ENCODE measurements at places on chromosomes 13 and 19. TPM values are rescaled to one million over a fixed set of nuclear protein-coding genes. Genes with fewer than 3 reads are reported as not detected.

GRCh38 chr19:43618921-43619261 lies 538 bp downstream of the ZNF428 start:
- DNase-seq = no peak

DNA sequence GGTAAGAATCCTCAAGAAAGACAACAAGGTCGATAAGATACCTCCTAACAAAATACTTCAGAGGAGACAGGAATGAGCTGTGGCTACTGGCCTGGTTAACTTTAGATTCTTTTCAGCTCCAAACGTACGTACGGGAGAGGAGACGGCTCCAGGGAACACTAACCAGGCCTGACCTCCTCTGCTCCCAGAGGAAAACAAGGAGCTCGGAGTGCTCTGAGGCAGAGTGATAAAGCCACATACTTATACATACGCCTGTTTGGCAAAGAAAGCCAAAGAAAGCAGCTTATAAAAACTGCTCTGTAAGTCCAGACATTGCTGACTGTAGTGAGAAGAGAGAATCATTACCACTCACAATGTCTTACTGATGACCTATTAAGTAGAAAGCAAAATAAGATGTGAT lies 263.9 kb downstream of the MZT1 start:
- DNase-seq = no peak

- DNase-seq = no peak
These were observed 73.1 kb downstream of the EPS15L1 start for GRCh38 chr19:16398530-16399249.

DNA sequence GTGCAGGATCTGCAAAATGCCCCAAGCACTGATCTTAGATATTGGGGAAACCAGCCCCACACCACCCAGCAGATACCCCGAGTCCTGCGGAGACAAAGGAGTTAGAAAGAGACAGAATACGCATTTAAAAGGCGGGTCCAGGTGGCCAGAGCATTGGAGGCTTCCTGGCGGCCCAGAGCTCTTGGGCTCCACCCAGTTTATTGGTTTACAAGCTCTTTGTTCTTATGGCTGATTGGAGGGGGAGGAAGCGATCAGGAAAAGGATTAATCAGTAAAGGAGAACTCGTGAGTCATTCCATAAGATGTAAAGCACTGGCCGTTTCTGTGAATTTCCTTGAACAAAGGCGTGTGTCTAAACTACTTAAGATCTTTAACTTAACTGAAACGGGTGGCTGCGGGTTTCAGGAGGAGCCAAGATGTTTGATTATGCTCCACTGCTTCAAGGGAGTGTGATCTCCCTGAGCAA lies 926 bp downstream of the ZNF587 start:
- no peak for DNase-seq

DNA sequence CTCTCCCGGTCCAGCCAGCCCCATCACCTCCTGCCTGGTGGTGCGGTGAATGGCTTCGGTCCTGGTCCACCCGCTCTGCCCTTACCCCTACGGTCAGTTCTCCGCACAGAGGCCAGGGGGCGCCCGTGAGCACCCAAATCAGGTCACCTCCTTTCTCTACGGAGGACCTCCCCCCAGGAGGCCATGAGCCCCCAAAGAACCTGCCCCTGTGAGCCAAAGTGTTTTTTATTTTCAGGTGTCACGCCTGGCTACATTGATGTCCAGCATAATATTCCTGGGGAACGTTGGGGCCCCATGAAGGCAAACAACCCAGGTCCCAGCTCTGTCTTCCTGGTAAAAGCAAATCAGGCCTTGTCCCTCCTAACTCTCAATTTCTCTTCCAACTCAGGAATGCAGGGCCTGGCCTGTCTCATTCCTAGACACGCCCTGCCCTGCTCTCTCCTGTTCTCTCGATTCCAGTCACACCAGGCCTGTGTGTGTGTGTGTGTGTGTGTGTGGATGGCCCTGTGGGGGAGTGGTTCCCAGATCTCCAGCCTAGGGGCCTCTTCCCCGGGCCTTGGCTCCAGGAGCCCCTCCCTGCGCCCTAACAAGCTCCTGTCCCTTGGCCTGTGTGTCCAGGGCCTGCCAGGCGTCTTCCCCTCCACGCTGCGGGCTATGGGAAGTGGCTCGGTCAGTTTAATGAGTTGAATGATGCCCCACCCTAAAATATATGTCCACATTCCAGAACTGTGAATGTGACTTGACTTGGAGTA lies 9.7 kb upstream of the GIPC1 start:
- peak; percentile 76 for DNase-seq

GRCh38 chr13:113051641-113052040 lies 54.0 kb upstream of the F7 start:
- no peak for DNase-seq

DNA sequence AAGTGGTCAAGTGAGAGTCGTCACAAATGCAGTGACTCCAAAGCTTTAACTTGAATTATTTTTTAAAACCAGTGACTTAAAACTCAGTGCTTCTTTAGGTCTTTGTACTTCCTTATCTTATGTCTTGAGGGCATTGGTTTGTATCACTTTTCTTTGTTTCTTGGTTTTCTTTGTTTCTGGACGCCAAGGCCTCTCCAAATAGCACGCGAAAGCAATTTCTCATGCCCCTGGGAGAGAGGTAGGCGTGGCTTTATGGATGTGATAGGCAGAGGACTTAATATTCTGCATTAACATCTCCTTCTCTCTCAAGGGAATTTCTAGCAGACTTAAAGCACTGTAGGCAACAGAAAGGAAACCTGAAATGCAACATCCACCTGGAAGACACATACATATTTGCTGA lies 20.6 kb downstream of the UBE2L5 start:
- no peak for DNase-seq

- no peak for DNase-seq
These were observed 28.7 kb downstream of the CAPN12 start for GRCh38 chr19:38715555-38715954.

DNA sequence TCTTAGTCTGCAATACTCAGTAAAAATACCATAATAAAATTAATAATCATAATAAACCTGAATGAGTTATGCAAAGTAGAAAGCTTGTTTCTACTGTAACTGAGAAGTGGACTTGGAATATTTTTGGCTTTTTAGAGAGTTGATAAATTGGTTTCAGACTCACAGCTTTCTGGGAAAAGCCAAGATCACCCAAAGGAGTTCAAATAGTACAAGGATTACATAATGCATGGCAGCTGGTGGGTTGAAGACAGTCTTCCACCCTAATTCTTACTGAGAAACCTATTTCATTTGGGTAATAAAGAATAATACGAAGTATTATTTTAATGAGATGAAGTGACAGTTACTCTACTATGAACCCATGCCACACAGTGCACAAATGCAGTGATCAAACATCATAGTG lies 139.4 kb upstream of the KLF12 start:
- no peak for DNase-seq

DNA sequence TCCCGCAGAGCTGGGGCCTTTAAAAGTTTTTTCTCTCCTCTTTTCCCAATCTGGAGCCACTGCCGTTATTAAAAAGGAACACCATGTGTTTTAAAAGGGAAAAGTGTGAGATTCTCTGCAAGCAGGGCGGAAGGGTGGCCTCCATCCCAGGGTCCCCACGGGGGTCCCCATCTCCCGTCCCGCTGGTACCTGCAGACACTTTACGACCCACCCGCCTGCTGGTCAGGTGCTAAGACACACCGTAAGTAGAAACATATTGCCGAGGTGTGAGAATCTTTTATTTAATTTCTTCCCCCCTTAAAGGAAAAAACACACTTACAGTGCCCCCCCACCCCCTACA lies 1.8 kb downstream of the CRLF1 start:
- DNase-seq = no peak

- DNase-seq = no peak
These were observed 667 bp downstream of the ZNF878 start for GRCh38 chr19:12052091-12052496.

DNA sequence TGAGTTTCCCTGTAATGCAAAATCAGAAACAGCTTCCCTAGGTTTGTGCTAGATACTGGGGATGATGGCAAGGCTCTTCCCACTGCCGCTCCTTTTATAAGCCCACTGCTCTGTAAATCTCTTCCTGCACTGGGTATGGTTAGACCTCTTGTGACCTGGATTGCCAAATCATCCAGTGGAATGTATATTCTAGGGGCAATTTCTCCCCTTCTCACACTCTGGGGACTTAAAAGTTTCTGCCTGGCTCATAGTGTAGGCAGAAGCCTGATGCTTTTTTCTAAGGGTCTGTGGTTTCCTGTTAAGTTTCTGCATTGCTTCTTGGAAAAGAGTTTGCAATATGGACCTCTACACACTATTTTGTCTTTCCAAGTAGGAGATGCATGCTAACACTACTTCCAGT lies 1582.0 kb upstream of the PCDH20 start:
- no peak for DNase-seq

- no peak for DNase-seq
These were observed 13.8 kb downstream of the FGF21 start for GRCh38 chr19:48768994-48769713.

DNA sequence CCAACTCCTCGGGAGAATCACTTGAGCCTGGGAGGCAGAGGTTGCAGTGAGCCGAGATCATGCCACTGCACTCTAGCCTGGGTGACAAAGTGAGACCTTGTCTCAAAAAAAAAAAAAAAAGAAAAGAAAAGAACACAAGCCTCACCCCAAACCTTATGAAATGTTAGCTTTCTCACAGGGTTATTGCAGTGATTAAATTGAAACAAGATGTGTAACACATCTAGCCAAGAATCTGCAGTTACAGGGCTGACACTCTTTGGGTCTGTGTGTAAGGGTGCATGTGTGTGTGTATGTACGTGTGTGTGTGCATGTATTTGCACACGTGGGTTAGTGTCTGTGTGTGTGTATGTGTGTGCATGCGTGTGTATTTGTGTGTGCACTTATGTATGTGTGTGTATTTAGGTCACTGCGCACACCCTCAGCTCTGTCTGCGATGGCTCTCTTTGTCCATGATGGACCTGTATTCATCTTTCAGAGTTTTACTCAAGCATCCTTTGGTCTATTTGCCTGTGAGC lies 336.3 kb downstream of the UQCRFS1 start:
- no peak for DNase-seq

GRCh38 chr19:15210323-15210781 lies 9.6 kb upstream of the NOTCH3 start:
- peak; percentile 92 for DNase-seq

DNA sequence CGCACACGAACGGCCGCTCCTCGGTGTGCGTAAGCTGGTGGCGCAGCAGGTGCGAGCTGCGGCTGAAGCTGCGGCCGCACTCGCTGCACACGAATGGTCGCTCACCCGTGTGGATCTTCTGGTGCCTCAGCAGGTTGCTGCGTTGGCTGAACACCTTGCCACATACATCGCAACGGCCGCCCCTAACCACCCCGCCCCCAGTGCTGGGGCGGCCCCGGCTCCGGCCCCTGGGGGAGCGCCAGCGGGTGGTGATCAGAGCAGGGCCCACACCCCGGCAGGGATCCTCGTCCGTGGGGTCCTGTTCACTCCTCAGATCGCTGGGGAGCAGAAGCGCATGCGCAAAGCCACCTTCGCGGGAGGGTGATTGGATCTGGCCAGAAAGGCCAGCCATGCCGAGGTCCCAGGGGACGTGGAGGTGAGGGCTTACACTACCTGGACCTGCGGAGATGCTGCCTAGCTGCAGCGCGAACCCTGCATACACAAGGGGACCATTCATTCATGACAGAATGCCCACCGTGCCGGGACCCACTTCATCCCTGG lies 4.7 kb upstream of the UBE2M start:
- no peak for DNase-seq

GRCh38 chr13:49807681-49808080 lies 15.2 kb upstream of the KPNA3 start:
- DNase-seq = no peak

GRCh38 chr13:111411151-111411858 lies 90.9 kb downstream of the TEX29 start:
- no peak for DNase-seq

DNA sequence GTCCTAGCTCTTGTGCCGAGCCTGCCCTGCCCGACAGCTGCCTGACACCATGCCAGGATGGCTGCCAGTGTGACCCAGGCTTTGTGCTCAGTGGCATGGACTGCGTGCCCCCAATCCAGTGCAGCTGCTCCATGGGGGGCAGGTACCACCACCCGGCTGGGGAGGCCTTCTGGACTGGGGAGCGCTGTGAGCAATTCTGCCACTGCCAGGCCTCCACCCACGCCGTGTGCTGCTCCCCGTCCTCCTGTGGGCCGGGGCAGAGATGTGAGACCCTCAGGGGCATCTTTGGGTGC lies 9.4 kb upstream of the FXYD3 start:
- DNase-seq = no peak

GRCh38 chr13:97139691-97140090 lies 82.4 kb upstream of the MBNL2 start:
- no peak for DNase-seq

- DNase-seq = no peak
These were observed 2.9 kb upstream of the DMKN start for GRCh38 chr19:35516310-35516709.

GRCh38 chr13:25097426-25097825 lies 1.5 kb downstream of the PABPC3 start:
- DNase-seq = no peak

DNA sequence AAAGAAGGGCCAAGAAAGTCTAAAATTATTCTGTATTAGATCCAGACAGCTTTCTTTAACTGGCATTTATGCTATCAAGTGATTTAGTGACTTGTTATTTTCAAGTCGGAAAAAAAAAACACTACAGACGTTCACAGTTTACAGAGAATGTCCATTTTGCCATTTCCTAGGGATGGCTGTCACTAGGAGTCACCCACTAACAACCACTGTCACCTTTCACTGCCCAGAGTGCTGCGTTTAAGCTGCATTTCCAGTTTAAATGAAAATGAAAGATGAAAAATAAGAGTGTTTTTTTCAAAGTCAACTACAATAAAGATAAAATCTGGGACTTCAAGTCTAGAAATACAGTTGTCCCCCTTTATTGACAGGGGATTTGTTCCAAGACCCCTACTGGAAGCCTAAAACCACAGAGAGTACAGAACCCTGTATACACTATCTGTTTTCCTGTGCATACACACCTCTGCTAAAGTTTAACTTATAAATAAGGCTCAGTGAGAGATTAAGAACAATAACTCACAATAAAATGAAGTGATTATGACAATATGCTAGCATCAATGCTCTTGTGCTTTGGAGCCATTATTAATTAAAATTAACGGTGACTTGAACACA lies 112.5 kb downstream of the SACS start:
- no peak for DNase-seq

The HCST gene
- total RNA-seq = not detected

The METTL21C gene
- total RNA-seq = not detected

The INAFM1 gene
- total RNA-seq = 5.7 TPM

The CYP2S1 gene
- 4.1 TPM for total RNA-seq

The CGB5 gene
- total RNA-seq = 3.3 TPM

The CYTH2 gene
- total RNA-seq = 44.1 TPM

The LGALS4 gene
- 0.54 TPM for total RNA-seq

The HIPK4 gene
- not detected for total RNA-seq

The IZUMO4 gene
- total RNA-seq = 4.2 TPM

The ZNF528 gene
- 20.0 TPM for total RNA-seq

The SELENOV gene
- total RNA-seq = not detected

The PHLDB3 gene
- total RNA-seq = 2.1 TPM

The COX7A1 gene
- total RNA-seq = not detected

The FCAR gene
- not detected for total RNA-seq

The CEACAM21 gene
- total RNA-seq = not detected

The NDUFA7 gene
- 71.5 TPM for total RNA-seq
